ENCODE measurements at places on chromosomes 3 and 15. TPM values are rescaled to one million over a fixed set of nuclear protein-coding genes. Genes with fewer than 3 reads are reported as not detected.

DNA sequence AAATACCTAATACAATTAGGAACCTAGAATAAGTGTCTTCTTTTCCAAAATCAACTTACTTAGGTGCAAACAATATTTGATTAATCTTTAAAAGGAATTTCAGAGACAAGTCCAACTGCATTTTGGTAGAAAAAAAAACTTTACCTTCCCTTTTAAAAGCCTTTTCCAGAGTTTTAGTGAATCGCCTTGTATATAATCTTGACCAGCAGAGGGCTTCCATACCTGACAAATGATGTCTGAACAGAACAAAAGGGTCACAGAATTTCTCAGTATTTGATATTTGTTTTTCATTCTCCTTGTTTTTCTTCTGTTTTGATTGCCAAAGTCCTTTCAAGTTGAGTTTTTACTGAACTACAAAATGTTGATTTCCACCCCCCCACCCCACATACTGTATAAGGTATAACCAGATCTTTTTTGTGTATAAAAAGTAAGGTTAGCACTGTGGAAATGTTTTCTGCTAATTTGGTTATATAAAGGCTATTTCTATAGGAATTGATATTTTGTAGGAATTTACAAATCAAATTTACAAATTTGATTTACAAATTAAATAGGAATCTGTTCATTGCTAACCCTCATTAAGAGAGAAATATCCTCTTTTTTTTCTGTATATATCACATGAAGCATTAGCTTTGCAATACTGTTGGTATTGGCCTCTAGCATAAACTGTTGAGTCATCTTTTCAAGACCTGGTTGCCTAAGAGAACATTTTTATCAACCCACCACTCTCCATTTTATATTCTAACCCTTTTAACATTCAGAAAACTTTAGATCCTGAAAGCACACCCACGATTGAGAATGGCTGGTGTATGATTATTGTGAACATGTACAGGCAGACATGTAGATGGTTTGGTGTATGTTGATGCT lies 464.1 kb upstream of the RARB start:
- peak; percentile 39 for DNase-seq

The EPM2AIP1 gene
- total RNA-seq = 7.4 TPM

DNA sequence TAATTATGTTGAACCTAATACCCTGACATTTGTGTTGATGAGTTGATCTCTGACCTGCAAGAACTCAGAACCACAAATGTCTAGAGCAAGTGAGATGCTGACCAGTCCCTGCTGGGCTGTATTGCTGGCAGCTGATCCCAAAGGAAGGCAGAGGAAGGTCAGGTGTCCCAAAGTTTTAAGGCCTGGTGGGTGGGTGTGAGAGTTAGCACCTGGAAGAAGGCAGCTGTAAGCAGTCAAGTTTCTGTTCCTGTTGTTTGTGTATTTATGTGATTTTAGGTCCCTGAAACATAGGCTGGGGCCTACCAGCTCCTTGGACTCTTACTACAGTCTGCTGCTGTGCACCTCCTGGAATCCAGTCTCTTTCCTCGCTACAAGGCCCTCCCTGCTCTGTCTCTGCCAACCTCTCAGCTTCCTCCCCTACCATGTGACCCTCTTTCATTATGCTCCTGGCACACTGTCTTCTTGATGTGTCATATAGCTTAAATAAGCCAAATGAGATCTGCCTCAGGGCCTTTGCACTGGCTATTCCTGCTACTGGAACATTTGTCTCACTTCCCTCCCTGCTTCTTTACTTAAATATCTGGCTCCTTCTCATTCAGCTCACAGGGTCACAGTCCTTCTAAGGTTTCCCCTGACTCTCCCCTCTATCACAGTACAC lies 31.0 kb upstream of the ATOSA start:
- no peak for DNase-seq

The GP9 gene
- not detected for total RNA-seq

The LPP gene
- 24.0 TPM for total RNA-seq

DNA sequence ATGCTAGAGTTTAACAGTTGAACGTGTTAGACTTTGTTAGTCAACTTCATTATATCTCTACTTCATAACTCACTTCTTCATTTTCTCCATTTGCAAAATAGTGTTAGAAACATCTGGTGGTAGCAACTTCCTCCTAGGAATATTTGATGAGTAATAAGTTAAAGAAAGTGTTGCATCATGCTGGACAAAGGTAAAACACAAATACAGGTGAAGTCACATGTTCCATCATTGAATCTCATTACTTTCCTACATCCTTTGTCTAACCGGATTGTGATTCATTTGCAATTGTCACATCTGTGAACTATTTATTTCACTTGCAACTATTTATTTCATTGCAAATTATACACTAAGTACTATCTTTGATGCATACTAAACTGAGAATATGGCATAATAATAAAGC lies 186.5 kb downstream of the TUSC7 start:
- no peak for DNase-seq

The PEX5L gene
- not detected for total RNA-seq

DNA sequence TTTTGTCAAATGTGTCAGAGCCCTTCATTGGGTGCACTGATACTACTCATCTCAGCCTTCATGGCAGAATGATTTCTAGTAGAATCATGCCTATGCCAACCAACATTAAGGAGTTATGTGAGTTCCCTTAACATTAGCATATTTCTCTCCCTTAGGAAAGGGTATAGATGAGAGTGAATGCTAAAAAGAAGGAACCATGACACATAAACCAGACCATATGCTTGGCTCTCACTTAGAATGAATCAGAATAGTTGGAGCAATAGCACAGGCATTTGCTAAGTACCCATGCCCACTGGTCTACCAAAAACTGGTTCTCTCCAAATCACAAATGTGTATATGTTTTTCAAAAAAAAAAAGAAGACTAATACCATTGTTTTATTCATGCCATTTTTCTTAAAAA lies 51.1 kb downstream of the STRIT1 start:
- DNase-seq = no peak

- no peak for DNase-seq
Observed at GRCh38 chr3:32946973-32947788, 4.3 kb upstream of the CCR4 start.

The SLC6A11 gene
- not detected for total RNA-seq

DNA sequence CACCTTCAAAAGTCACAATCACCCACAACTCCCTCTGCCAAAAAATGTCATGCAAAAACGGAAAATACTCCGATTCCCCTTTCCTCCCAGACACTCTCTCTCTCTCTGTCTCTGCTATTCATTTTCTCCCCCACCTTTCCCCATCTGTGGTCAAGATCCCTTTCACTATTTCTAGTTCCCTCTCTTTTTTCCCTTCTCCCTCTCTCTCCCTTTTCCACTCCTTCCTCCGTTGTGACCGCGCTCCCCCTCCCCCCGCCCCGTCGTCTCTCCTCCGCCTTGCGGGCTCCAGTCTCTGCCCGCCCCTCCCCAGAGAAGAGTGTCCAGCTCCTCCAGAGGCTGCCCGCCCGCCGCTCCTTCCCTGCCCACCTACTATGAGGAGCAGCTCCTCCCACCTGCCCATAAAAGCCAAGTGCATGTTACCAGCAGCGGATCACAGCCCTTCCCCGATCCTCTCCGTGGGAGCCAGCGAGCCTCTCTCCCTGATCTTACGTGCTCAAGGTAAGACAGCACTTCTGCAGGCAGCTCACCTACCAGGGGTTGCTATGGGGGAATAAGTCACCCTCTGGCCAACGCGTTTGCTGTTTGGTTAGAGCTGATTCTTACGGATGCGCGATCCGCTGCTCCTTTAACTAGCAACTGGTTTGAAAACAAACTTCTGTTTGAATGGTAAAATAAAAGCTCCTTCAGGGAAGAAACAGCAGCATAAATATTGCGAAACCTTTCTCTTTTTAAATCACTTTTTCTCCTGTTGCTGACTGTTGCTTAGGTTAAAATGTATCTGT lies at the start of gene COL8A1:
COL8A1 (plus strand) TSS at position 428 of the 782 bp plus-strand sequence. CDS start 152,089 bp downstream, outside the sequence.
- peak; percentile 54 for DNase-seq

GRCh38 chr3:112460519-112461195 lies 38.6 kb downstream of the BTLA start:
- no peak for DNase-seq

The SAMD7 gene
- total RNA-seq = not detected

GRCh38 chr3:48716508-48716981 lies 476 bp downstream of the IP6K2 start:
- DNase-seq = peak; percentile 45

DNA sequence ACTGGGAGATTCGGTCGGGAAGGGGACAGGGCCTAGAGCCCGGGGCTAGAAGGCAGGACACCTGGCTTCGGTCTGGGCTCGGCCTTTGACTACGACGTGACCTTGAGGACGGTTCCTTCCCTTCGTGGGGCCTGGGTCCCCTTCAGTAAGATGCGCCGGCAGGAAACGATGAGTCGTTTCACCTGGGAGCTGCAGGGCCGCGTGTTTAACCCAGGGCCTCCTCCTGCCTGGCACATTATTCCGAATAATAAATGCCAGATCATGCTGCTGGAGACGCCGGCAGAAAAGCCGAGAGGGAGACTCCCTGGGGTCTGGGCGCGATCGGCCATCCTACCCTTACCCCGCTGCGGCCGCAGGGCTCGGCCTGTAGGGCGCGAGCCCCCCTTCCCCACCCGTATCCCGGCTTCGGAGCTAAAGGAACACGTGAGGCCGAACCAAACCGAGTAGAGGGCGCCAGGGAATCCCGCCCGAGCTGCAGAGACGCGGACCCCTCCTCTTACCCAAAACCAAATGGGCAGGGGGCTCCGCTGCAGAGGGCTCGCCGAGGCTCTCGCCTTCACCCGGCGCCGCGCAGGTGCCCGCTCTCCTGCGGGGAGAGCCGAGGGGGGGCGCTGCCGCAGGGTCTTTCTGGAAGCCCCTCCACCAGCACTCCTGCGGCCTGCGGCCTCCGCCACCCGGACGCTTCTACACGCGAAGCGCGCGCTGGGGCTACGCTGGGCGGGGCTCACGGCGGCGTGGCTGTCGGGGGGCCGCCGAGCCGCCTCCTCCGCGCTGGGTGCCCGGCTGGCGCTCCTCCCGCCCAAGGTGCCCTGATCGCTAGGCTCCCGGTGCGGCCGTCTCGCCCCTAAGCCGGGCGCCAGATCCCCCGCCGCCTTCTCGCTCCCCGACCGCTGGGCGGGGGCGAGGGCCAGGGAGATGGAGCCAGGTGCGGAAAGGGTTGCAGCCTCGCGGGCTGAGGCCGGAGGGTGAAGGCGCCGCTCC lies at the start of gene BDH1:
BDH1 (minus strand) TSS at position 688 of the 981 bp plus-strand sequence. CDS start 9,525 bp downstream, outside the sequence.
- DNase-seq = peak; percentile 29

The AP4E1 gene
- total RNA-seq = 6.5 TPM

- no peak for DNase-seq
Observed at GRCh38 chr3:43213631-43214030, 72.7 kb upstream of the SNRK start.

- peak; percentile 3 for DNase-seq
Observed at GRCh38 chr15:60752973-60753720, 274.2 kb upstream of the ICE2 start.

The BUB1B gene
- 10.5 TPM for total RNA-seq

- DNase-seq = peak; percentile 22
Observed at GRCh38 chr3:72271216-72271615, 486.3 kb upstream of the PROK2 start.

GRCh38 chr3:127651516-127652172 lies 21.1 kb upstream of the ABTB1 start:
- no peak for DNase-seq

DNA sequence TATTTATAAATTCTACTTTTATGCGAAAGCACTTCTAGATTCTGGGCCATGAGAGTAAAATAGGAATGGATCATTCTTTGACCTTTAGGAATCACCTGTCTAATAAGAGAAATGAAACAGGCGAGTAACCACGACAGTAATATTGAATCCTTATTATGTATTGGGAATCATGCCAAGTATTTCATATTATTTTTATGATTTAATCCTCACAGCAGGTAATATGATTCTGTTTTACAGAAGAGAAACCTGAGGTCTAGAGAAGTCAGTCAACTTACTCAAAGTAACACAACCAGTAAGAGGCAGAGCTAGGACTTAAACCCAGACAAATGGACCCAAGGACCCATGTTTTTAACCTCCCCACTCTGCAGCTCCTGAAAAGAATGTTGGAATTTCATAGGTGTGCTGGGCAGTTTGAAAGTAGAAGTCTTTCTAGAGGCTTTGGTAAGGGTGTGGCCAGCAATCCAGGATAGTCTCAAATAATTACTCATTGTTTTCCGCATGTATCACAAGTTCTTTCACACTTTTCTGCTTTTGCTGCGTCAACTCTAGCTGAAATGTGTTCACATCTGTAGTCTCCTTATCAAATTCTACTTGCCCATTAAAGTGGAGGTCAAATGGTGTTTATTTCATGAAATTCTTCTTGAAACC lies 181.7 kb downstream of the TPRG1 start:
- DNase-seq = no peak

DNA sequence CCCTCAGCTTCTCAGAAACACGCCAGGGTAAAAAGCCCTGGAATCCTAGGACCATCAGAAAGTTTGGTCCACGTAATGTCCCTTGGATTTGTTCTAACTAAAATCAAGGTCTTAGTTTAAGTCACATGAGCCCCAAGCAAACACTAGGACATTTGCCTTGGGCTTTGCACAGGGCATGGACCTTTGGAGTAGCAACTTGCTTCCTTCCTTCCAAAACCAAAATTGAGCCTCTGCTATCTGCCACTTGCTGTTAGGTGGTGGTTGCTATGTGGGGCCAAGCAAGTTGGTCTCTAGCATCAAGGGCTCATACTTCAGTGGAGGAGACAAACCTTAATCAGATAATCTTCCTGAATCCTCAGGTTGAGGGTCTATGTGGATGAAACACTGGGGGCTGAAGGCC lies 4.0 kb upstream of the DAG1 start:
- DNase-seq = no peak

GRCh38 chr3:153979418-153980251 lies 141.6 kb upstream of the ARHGEF26 start:
- no peak for DNase-seq

DNA sequence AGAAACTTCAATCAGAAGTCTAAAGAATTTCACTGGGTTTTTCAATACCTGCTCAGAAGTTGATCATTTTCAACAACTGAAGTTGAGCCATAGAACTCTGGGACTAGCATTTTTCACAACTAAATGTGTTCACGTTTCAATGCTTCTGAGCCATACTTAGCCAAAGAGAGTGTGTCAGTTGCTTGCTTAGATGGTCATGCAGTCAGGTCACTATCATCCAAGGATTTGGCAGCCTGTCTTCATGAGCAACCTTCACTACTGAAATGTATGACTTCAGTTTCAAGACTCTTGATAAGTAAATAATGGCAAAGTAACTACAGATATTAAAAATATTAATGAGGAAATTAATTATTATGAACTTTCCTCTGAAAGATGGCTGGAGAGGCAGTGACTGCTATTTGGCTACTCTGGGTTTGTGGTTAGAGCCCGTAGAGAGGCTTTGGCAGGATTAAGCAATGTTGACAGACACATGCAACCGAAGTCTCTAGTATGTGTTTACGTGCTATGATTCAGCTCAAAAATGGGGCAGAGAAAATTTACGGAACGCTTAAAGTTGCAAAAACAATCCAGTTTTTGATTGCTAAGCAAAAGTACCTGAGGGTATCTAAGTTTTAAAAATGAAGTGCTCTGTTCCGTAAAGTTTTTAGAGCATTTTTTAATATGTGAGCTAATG lies 133.8 kb downstream of the GMNC start:
- no peak for DNase-seq

DNA sequence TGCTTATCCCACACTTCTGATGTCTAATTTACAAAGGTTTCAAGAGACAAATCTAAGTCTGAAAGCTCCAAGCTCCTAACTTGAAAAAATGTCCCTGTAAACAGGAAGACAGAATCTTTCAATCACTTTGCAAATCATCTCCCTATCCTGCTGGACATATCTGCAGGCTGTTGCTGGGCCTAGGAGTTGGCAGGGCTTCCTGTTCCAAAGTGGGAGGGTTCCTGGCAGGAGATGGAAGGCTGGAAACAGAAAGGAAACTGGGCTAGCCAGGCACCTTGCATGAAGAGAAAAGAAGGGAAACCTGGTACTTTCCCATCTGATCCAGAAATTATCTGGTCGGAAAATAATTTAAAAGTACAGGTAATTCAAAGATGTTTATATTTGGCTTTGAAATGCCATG lies 227.3 kb upstream of the IL12A start:
- peak; percentile 51 for DNase-seq

The GNB4 gene
- 49.0 TPM for total RNA-seq

Data from lung microvascular endothelial cell (primary cell).